Fibroblast of villous mesenchyme (primary cell): ENCODE measurements at places on chromosomes 1 and 21. TPM values are rescaled to one million over a fixed set of nuclear protein-coding genes. Genes with fewer than 3 reads are reported as not detected.
A peak's percentile ranks its signal among the peaks of the same experiment; 100 is the strongest.

GRCh38 chr1:12088607-12089006 lies 25.5 kb downstream of the TNFRSF8 start:
- no peak for DNase-seq

GRCh38 chr1:116340506-116341231 lies 32.4 kb upstream of the ATP1A1 start:
- DNase-seq: no peak

DNA sequence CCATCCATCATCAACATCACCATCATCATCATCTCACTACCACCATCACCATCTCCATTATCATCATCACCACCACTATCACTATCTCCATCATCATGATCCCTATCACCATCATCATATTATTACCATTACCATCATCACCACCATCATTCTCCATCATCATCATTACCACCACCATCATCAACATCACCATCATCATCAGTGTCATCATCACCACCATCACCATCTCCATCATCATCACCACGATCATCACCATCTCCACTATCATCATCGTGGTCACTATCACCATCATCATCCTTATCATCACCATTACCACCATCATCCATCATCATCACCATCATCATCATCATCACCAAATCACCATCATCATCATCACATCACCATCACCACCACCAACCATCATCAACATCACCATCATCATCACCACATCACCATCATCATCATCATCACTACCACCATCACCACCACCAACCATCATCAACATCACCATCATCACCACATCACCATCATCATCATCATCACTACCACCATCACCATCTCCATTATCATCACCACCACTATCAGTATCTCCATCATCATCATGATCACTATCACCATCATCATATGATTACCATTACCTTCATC lies 202.1 kb upstream of the VAMP3 start:
- DNase-seq: no peak

Gene FAM151A
- not detected in 2 replicates for total RNA-seq

DNA sequence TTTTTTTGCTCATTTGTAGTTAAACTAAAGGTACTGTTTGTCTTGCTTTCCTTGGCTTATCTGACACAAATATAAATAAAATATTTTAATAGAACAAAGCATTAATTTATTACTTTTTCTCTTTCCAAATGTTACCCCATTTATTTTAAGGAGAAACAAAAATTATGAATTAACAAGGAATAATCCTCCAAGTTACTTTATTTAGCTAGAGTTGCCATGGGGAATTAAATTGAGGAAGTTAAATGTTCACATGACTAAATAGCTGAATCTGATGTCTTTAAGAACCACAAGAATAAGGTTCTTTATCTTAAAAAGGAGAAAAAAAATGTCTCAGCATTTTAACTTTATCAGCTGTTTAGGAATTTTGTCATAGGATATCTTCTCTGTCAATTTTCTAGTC lies 12.3 kb downstream of the ATG4C start:
- DNase-seq: no peak

- DNase-seq: no peak
Measured at GRCh38 chr21:34612056-34612455, 2.9 kb downstream of the RCAN1 start.

DNA sequence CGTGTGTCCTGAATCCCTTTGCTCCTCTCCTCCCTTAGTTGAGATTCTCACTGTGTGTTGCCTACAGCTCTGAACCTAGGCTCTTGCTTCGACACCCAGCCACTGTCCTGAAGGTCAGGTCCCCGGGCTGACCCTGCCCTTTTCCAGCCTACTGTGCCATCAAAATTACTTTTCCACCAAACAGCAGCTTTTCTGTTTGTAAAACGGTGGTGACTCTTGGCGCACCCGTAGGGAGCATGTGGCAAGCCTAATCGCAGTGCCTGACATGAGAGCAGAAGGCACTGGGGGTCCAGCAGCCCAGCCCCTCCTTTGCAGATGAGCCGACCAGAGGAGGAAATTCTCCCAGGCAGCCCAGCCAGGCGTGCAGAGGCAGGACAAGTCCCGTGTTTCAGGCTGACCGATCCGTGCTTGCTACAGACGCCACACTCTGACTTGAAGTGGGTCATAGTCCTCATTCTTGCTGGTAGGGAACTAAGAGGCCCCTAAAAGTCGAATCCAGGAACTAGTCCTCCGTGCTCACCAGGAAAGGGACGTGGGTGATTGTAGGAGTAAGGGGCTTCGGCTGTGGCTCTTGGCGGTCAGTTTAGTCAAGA lies 6.8 kb downstream of the GPR137B start:
- no peak for DNase-seq

GRCh38 chr1:114154146-114154962 lies 685 bp upstream of the SYT6 start:
- DNase-seq: no peak

Gene ILDR2
- total RNA-seq: 0.32 and 0.43 TPM in 2 replicates

Gene S100A7A
- not detected in 2 replicates for total RNA-seq

DNA sequence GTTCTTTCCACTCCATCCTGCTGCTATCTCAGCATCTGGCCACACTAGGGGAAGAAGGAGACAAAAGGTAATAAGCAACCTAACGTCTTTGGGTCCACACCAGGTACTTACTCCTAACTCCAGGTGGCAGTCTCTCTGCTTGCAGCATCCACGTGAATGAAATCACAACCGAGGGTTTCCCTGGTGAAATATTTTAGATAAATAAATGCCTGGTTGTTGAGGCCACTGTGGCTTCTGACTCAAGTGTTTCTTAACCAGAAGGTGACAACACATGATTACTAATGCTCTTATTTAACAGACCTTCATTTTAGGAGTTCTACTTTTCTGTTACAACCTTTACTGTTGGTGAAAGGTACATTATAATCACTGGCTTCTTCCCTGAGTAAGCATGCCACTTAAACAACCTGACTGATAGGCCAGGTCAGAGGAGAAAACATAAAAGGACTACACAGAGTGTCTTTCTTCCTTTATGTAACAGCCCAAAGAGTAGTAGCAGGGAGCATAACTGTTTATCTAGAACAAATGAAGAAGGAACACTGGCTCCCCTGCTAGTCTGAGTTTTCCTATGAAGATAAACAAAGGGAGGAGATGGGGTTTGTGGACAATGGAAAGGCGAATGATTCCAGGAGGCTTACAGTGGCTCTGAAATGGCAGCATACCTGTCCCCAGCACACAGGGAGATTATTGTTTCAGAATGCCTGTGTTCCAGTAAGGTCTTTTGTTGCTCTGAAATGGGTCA lies 59.9 kb downstream of the SYT6 start:
- DNase-seq: peak; percentile 3
